ENCODE measurements at places on chromosomes 12 and 14. TPM values are rescaled to one million over a fixed set of nuclear protein-coding genes. Genes with fewer than 3 reads are reported as not detected.
A peak's percentile ranks its signal among the peaks of the same experiment; 100 is the strongest.

DNA sequence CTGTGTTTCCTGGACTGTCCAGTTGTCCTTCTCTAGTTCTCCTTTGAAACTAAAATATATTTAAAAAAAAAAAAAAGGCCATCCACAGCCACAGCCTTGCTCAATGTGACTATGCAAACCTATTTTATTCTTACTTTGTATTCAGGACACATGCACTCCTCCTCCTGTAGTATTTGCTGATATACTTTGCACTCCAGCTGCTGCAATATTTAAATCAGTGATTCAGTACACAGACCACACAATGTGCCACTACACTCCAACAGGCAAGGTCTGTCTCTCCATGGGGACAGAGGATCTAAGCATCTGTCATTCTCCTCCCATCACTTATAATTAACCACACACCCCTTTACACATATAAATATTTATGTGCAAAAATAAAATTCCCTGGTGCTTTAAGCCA lies 40.2 kb upstream of the CCDC196 start:
- DNase-seq, result no peak

DNA sequence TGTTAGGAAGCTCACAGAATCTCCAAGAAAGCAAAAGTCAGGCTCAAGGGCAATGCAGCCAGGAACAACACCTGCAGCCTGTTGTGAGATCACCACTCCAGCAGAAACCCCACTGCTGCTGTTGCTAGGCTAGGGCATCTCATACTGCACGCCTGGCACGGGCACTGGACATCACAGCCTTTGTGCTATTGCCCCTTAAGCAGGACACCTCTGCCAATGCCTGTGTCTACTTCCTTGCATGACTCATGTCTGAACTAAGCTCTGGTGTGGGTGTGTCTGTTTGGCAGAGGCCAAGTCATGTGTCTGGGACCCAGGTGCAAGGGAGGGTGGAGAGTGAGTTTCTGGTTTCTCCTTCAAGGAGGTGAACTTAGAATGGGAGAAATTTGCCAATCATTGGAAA lies 10.0 kb upstream of the DDX47 start:
- no peak for DNase-seq

DNA sequence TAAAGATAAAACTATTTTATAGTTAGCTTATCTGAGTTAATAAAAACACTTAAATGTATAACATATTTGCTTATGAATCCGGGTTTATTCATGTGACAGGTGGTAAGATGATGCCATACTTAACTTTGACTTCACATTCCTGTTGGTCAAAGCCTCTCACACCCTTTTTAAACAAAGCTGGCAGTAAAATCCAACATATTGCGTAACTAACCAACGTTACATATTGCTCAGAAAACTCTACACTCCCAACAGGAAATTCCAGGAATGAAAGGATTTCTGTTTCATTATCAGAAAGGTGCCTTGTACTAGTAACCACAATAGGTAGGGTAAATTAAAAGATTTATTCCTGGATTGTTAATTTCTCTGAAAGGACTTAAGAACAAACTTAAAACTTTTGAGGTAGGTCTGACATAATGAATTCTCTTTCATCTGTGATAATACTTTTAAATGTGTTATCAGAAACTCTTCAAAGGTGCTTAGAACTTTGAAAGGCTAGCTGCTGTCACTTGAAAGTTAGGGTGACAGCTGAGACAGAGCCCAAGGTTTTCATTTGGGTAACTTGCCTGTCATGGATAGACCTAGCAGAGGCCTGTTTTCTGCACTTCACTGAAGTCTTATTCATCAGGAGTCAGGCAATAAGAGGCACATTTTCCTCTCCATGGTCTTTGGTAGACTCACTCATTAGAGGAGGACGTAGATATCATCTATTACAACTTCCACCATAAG lies 23.8 kb upstream of the CATSPERB start:
- DNase-seq, result no peak

- no peak for DNase-seq
Observed at GRCh38 chr14:66507181-66507721, 696 bp upstream of the GPHN start.

DNA sequence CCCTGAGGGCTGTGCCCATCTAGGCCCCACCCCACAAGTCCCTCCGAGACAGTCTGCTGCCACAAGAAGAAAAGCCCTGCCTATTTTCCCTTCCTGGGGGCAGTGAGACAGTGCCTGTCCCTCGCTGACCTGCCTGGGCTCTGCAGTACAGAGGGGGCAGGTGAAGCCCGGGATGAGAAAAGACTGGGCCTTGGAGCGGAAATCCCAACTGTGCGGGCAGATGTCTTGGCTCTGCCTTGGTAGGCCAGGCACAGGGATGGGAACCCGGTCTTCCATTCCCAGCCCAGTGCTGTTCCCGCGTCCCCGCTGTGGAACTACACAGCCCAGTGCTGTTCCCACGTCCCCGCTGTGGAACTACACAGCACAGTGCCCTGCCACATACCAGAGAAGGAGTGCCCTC lies 12.8 kb upstream of the NXPH4 start:
- no peak for DNase-seq

DNA sequence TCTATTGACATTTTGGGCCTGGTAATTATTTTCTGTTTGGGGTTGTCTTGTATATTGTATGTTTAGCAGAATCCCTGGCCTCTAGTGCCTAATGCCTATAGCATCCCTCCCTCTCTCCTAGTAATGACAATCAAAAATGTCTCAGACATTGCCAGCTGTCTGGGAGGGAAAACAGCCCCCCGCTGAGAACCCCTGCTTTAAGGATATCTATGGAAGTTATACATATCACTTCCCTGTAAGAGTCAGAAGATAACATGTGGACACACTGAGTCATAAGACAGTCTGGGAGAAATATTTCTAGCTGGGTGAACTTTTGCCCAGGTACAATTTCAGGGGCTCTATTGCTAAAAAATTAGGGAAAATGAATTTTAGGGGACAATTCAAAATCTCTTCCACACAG lies 255.0 kb downstream of the PAWR start:
- DNase-seq, result no peak

DNA sequence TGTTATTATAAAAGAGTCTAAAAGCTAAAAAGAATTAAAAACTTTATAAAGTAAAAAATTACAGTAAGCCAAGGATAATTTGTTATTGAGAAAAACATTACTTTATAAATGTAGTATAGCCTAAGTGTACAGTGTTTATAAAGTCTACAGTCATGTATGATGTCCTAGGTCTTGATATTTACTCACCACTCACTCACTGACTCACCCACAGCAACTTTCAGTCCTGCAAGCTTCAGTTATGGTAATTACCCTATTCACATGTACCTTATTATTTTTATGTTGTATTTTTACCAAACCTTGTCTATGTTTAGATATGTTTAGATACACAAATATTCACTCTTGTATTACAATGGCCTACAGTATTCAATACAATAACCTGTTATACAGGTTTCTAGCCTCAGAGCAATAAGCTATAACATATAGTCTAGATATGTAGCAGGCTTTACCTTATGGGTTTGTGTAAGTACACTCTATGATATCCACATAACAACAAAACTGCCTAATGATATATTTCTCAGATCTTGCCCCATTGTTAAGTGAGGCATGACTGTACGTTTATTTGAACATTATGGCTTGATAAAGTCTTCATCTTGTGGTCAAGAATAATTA lies 113.7 kb upstream of the KITLG start:
- no peak for DNase-seq

DNA sequence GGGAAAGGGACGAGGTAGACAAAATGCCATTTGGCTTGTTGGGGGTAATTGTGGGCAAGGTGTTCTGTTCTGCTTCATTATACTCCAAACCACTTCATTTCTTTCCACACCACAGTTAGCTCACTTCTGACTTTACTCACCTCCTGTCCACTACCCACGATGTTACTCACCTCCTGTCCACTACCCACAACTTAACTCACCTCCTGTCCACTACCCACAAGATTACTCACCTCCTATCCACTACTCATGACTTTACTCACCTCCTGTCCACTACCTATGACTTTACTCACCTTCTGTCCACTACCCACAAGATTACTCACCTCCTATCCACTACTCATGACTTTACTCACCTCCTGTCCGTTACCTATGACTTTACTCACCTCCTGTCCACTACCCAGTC lies 10.1 kb upstream of the TWF1 start:
- DNase-seq, result no peak

DNA sequence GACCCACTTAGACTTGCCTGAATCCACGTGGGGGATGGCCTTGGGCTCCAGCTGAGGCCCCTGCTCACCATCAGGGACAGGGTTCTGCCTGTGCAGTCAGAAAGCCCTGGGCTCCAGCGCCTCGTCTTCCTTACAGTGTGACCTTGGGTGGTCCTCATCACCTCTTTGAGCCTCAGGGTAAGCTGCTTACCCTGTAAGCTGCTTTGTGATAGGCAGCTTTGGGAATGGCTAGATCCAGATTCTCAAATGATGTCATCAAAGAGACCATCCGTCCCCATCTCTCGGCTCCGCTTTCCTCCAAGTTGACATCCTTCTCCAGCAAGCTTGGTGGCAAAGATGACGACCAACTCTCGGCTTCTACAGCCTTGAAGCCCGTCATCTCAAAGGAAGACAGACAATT lies 127.0 kb downstream of the ADCK1 start:
- DNase-seq, result no peak

GRCh38 chr12:116404913-116405611 lies 127.6 kb upstream of the MED13L start:
- DNase-seq, result peak; percentile 32

- DNase-seq, result no peak
Observed at GRCh38 chr12:38823738-38824137, 81.7 kb downstream of the CPNE8 start.

- no peak for DNase-seq
Observed at GRCh38 chr12:76270657-76271358, 77.4 kb downstream of the BBS10 start.

DNA sequence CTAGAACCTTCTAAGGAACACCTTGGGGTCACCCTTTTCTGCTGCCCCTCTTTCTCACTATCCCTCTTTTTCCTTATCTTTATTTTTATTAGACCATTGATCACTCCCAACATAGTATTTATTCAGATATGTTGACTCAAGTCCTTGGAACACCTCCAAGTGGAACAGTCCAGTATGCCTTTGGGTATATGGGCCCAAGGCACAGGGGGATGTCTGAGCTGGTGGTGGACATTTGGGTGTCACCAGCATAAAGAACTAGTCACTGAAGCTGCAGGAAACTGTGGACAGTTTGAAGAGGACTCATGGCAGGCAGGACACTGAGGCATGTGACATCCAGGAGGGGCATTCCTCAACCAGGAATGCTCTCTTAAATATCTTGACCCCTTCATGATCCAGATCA lies 105.6 kb downstream of the VEZT start:
- no peak for DNase-seq

DNA sequence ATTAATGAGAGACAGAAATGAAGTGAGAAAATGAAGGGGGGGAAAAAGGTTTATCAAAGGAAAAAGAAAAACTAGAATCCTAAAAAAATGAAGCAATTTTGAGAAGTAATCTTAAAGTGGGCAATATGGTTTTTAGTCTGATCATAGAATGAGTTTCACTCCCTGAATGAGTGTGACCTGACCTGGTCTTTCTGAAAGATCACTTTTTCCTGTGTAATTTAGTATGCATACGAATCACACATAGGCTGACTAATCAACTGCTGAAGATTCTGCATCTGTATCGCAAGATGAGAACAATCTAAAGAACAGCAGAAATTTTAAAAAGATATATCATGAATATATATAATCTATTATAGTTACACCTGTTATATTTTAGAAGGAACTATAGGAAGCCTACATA lies 11.3 kb downstream of the GNPTAB start:
- no peak for DNase-seq

- no peak for DNase-seq
Observed at GRCh38 chr12:6347367-6348338, 5.8 kb upstream of the TNFRSF1A start.

GRCh38 chr14:106268013-106268727 lies 741.8 kb downstream of the TMEM121 start:
- DNase-seq, result no peak

- no peak for DNase-seq
Observed at GRCh38 chr12:105429511-105429910, 99.0 kb downstream of the C12orf75 start.

- no peak for DNase-seq
Observed at GRCh38 chr12:87405918-87406317, 623.3 kb downstream of the C12orf50 start.

- no peak for DNase-seq
Observed at GRCh38 chr12:68086019-68086603, 73.4 kb downstream of the IFNG start.

DNA sequence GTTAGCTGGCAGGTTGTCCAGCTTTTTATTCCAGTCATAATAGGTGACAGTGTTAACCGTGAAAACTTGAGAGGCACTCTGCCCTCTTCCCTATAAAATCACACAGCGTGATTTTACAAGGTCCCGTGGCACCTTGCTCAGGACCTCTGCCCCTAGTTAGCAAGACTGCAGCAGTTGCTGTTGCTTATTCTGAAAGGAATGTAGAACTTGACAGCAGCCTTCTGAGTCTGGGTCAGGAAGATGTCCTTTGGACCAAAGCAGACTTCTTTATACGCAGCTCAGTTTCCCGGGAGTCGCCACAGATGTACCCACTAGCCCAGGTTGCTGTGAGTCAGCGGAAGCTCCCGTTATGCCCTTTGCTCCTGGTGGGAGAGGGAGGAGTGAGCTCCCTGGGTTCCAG lies 13.2 kb downstream of the PRKAB1 start:
- no peak for DNase-seq

- no peak for DNase-seq
Observed at GRCh38 chr12:5407034-5407856, 24.7 kb upstream of the NTF3 start.

DNA sequence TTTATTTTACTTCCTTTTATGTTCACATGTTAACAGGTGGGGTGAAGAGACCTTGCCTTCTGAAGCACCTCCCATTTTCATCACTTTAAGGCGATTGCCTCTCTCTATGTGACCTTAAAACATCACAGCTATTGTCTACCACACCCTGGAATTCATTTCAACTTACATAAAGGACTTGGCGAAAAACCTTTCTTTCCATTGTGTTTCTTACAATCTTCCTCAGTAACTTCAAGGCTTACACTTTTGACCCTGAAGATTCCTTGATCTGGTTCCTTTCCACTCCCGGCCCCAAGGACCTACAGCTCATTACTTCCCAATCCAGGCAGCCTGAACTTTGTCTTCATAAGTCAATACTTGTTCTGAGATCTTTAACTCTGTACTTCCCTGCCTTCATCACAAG lies 443.3 kb downstream of the ADAMTS20 start:
- DNase-seq, result no peak

PSME1 gene
- 96.9 TPM for total RNA-seq

RNASE2 gene
- 3.5 TPM for total RNA-seq

TC2N gene
- 25.3 TPM for total RNA-seq

TTC9 gene
- total RNA-seq, result 5.7 TPM

PLEKHA5 gene
- total RNA-seq, result 22.9 TPM

FITM1 gene
- not detected for total RNA-seq

FAM222A gene
- total RNA-seq, result 1.3 TPM

PRKD1 gene
- 30.9 TPM for total RNA-seq

LYZ gene
- 53.7 TPM for total RNA-seq

POLR3B gene
- 6.3 TPM for total RNA-seq

BIN2 gene
- 3.6 TPM for total RNA-seq
